Endothelial cell of umbilical vein (primary cell): ENCODE measurements at places on chromosomes 2 and 18. TPM values are rescaled to one million over a fixed set of nuclear protein-coding genes. Genes with fewer than 3 reads are reported as not detected.

The TWIST2 gene
- total RNA-seq, result 1.2 and 2.3 TPM in 2 replicates

DNA sequence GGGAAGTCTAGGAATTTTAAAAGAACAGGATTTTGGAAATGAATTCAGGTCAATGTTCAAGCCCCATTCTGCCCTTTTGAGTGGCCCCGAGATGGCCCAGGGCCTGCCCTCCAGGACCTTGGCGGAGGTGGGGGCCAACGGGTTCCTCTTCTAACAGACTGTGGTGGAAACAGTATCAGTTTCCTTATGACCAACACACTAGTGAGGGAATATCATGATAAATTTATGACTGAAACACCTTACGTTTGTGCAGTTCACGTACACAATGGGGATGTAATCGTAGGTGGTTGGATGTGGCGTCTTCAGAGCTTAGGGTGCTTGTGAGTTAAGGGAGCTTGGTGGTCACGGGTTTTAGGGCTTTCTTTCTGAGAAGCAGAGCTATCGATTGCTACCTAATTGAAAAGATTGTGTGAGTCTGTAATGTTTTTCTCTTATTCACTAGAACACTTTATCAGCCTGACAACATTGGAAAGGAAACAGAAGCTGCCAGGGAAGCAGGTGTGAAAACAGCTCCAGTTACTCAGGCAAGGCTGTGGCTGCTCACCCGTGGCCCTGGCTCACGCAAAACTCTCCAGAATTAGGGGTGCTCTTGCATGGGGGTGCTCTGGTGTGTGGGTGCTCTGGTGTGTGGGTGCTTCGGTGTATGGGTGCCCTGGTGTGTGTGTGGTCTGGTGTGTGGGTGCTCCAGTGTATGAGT, 165.3 kb downstream of the SNTG2 start:
- DNase-seq, result no peak

GRCh38 chr2:102033031-102033749, 41.4 kb downstream of the IL1R2 start:
- DNase-seq, result peak; percentile 47

DNA sequence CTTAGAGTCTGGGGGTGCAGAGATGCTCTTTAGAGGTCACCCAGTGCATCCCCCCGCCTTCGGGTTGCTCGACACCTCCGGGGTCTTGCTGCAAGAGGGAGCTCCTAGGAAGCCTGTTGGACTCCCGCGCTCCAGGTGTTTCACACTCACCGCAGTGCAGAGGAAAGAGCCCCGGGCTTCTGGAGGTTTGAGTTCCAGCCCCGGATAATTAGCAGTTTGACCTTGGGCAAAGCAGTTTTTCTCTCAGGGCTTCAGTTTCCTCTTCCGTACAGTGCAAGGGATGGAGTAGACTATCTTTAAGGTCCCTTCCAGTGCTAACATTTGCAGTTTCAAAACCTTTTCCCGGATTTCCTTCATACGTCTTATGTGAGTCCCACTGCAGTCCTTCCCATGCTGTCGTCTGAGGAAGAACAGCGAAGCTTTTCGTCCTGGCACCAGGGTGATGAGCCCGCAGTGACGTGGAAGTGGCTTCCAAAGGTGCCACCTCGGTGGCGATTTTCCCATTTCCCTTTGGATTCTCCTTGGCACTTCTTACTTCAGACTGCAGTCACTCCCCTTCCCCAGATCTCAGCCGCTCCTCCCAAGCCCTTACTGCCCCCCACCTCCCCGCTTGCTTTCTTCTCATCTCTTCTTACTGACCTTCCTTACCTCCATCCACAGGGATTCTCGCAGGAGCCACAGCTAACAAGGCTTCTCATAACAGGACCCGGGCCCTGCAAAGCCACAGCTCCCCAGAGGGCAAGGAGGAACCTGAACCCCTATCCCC, 585 bp downstream of the PNKD start:
- DNase-seq, result peak; percentile 33

GRCh38 chr2:169095621-169096105, 26.3 kb downstream of the DHRS9 start:
- no peak for DNase-seq

DNA sequence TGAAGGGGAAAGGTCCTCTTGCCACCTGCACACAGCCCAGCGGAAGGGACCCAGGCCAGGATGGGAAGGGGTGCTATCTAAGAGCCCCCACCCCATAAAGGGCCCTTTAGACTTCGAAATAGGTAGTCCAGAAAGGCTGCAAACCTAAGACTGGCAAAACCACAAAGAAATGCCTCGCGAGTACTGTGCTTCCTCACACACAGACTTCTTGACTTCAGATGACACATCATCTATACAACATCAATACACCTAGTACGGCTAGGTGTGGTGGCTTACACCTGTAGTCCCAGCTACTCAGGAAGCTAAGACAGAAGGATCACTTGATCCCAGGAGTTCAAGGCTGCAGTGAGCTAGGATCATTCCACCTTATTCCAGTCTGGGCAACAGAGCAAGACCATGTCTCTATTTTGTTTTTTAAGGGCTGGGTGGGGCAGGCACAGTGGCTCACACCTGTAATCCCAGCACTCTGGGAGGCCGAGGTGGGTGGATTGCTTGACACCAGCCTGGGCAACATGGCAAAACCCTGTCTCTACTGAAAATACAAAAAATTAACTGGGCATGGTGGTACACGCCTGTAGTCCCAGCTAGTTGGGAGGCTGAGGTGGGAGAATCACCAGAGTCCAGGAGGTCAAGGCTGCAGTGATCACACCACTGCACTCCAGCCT, 125.8 kb downstream of the CABLES1 start:
- DNase-seq, result no peak

The ERICH2 gene
- total RNA-seq, result not detected in 2 replicates

The PROC gene
- not detected in 2 replicates for total RNA-seq

The CROCC2 gene
- total RNA-seq, result not detected in 2 replicates

The DSG3 gene
- total RNA-seq, result 0.07 TPM in 2 replicates

The HNMT gene
- total RNA-seq, result 13.4 and 16.9 TPM in 2 replicates

The NEURL3 gene
- total RNA-seq, result not detected in 2 replicates

GRCh38 chr2:177289824-177290628, 25.5 kb upstream of the NFE2L2 start:
- no peak for DNase-seq

The NGEF gene
- total RNA-seq, result 0.18 and 0.22 TPM in 2 replicates

The IL1F10 gene
- not detected in 2 replicates for total RNA-seq

- DNase-seq, result no peak
Observed at GRCh38 chr2:128315122-128315828, 3.4 kb downstream of the HS6ST1 start.

The ABHD1 gene
- total RNA-seq, result not detected in 2 replicates

- no peak for DNase-seq
Observed at GRCh38 chr2:151860210-151860609, 32.0 kb upstream of the ARL5A start.

DNA sequence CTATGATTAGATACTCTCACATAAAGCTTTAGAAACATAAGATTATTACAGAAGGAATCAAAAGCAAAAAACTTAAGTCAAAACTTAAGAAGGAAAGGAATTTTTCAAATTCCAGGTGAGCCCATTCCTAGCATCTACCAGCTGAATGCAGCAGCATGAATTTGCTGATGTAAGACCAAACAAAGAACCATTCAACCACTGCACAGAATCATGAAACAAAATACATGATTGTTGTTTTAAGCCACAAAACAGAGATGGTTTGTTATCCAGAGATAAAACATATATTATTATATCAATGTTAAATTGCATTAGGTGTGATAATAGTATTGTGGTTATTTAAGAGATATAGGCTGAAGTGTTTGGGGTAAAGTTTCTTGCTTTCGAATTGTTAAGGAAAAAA, 29.0 kb downstream of the PIGN start:
- DNase-seq, result no peak
